Stimulated activated CD4-positive, alpha-beta T cell treated with anti-CD3 and anti-CD28 coated beads, Interleukin-2, amount 100 ng/mL, for 4 hours (primary cell): ENCODE measurements at places on chromosomes 4 and X.

DNA sequence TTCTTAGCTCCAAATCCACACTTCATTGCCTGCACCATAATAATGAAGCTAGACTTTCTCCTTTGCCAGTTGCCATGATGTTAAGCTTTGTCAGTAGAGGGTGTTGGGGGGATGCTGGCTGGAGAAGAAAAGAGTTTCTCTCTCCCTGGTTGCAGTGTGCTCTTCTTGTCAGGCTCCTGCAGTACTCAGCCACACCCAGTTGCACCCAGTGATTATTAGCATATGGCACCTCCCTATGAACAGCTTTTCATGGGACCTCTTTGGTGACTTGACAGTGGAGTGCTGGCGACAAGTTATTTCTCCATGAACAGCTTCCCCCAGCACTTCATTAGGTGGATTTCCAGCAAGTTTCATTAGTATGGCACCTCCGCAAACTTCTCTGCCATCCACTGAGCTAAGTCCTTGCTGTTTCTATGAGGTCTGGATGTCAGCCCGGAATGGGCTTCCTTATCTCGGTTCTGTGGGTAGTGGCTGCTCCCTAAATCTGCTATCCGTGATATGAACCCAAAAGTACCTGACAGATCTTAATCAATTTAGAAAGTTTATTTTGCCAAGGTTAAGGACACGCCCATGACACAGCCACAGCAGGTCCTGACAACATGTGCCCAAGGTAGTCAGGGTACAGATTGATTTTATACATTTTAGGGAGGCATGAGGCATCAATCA, 18.8 kb upstream of the OTUD4 start:
- DNase-seq, result no peak

- DNase-seq, result no peak
These were observed 270.8 kb downstream of the PTTG2 start for GRCh38 chr4:38230821-38231563.

GRCh38 chr4:113849771-113850170, 88.2 kb upstream of the CAMK2D start:
- no peak for DNase-seq

GRCh38 chr4:140137671-140138070, 16.3 kb downstream of the MAML3 start:
- DNase-seq, result no peak

DNA sequence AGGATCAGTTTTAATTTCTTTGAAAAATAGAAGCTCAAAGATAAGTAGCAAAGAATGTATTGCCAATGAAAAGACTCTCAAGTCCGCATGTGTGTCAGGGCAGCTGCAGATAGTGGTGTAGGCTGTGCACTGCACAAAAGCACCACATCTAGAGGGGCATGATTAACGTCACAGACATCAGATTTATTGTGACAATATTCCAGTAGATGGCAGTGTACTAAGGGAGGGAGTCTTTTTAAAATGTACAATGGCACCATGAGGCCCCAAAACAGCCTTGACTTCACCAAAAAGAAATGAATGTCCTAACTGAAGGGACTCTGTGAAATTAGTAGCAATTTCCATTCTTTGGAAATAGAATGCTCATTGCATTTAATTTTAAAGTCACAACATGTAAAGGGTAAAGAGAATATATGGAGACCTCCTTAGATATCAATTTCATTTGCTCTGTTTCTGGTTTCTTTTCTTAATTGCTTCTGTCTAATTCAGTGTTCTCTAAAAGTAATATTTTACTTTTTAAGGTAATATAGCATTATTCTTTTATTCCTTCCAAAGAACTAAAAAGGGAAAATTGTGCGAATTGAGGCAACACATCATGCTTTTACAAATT, 98.4 kb downstream of the ZNF827 start:
- no peak for DNase-seq

DNA sequence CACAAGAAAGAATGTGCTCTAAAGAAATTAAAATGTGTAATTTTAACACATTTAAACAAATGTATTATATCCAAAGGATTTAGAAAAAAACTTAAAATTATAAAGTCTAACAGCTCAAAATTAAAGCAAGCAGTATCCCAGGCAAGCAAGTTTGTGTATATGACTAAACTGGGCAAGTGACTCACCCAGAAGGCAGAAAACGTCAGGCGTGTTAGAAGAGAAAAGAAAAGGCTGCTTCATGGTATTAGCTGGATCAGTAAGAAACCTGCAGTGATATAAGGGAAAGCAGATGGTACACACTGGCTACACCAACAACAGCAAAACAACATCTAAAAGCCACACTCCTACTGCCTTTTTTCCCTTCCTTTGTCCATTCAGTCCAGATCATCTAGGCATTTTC, 250.6 kb upstream of the NDST3 start:
- DNase-seq, result no peak

DNA sequence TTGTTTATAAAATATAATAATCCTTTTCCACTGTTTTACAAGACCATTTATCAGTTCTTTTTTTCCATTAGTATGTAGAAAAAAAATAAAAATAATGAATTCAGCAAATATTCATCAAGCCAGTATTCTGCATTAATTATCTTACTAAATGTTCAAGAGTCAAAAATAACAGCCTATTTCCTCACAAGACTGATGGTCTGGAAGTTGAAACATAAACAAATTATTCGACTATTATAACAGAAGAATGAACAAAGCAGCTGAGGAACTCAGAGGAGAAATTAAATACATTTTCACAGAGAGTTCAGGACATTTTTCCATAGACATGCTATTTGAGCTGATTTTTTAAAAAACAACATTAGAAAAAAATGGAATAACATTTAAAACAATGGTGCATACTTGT, 2594.8 kb downstream of the ARAP2 start:
- no peak for DNase-seq

DNA sequence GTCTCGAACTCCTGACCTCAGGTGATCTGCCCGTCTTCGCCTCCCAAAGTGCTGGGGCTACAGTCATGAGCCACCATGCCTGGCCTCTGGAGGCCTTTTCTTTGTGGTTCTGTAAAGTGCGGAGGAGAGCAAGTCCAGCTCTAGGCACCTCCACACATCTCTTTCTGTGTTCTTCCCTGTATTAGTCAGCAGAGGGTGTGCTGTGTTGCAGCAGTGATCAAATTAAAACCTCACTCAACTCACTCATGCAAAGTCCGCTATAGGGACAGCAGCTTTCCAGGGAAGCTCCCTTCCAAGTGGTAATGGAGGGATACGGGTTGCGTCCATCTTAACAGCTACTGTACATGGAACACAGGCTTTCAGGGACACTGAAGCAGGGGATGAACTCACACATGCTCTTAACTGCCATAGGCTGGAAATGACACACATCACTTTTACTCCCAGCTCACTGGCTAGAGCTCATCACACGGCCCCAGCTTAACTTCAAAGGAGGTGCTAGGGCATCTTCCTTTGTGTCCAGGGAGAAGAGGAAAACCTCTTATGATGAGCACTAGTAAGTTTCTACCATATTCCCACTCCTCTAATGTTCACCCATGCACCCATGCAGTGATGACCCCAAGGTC, 36.0 kb upstream of the CCNG2 start:
- DNase-seq, result no peak

- no peak for DNase-seq
These were observed 52.3 kb upstream of the CLNK start for GRCh38 chr4:10736895-10737294.

- no peak for DNase-seq
These were observed 100.2 kb downstream of the AFF2 start for GRCh38 chrX:148600581-148600980.

DNA sequence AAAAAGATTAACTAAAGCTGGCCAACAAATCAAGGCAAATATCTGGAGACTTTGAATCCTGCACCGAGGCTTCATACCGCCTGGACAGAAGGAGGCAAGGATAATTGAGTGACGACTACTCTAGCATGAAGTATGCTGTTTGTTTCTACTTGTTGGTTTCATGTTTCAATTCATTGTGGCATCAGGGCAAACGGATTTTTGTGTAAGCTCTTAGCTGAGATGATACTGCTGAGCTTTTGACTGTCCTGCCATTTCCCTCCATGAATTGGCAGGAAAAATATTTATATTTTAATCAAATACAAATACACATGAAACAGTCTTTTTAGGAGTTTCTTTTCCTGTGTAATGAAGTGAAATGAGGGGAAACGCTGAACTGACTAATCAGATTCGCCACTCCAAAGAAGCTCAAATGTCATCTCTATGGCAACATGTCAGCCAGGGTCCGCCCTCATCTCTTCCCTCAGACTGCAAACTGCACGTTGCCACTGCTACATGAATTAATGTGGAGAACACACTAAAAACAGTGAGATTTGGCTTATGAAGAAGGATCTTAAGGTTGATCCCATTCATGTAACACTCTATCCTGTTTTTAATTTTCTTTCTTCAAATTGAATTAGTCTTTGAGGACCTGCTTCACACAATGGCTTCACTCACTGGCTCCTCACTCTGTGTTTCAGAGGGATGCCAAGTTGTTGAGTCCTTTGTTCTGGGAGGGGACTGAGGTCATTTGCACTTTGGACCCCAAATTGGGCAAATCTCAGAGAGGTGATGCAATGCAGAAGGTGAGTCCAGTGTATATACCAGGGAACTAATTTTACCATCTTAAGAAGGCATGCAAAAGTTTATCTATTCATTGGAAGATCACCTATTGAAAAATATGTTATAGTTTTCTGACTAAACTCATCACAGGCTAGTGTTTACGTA, 149.6 kb upstream of the MID1 start:
- no peak for DNase-seq

DNA sequence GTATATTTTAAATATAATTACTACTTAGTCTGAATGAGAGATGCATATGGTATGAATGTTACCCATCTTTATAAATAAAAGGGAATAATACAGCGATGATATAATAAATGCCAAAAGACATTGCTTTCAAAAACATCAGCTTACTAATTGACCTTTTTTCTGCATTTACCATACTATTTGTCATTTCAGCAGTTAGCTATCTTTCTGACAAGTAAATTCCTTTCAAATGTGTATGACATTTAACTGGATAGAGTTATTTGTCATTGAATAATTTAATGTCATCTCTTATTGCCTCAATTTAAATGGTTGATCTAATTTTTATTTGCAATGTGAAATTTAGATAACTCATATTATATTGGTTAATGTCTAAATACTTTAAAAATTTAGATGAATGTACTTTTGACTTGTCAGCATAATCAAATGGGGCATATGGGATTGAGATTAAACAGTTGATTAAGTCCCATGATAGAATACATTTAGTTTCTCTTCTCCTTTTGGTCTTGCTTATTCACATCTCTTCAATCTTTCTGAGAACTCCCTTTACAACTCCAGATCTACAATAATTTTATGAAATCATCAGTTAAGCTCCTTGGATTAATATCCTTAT, 350.9 kb downstream of the PCDH18 start:
- DNase-seq, result no peak

- DNase-seq, result no peak
These were observed 22.8 kb downstream of the AGA start for GRCh38 chr4:177419434-177419833.

DNA sequence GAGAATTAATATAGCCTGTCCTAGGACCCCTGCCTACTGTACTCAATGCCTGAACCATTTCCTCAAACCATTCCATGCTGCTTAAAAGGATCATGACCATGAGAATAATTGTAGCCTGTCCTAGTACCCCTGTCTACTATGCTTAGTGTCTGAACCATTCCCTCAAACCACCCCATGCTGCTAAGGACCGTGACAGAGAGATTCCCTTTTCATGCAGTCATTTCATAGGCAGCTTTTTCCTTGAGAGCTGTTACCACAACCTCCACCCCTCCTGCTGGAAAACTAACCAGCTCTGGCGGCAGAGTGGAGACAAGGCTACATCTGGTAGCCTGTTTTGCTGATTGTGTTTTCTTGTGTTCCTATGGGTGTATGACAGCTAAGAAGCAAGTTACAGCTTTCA, 174.9 kb upstream of the SMARCAD1 start:
- no peak for DNase-seq

DNA sequence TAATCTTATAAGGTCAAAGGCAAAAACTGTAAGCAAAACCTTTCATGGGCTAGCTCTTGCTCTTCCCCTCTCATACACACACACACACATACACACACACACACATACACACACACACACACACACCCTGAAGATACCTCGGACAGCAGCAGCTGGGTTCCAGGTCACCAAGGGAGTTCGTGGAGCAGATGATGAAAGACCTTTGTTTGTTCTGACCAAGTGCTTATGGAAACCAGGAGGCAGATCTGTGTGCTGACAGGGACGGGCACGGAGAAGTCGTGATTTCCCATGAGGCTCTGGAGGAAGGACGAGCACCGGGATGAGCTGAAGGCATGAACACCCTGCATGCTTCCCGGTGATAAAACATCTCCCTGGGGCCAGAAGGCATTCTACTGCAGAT, 35.4 kb upstream of the CRMP1 start:
- no peak for DNase-seq

GRCh38 chr4:100189820-100190642, at the start of gene DDIT4L:
Gene DDIT4L (minus strand): TSS chr4:100190468. CDS start chr4:100189983, 485 bp downstream.
- no peak for DNase-seq

GRCh38 chr4:179095585-179096221, 1653.5 kb upstream of the AGA start:
- DNase-seq, result no peak

- no peak for DNase-seq
These were observed 79.3 kb downstream of the RASL11B start for GRCh38 chr4:52941450-52941849.

DNA sequence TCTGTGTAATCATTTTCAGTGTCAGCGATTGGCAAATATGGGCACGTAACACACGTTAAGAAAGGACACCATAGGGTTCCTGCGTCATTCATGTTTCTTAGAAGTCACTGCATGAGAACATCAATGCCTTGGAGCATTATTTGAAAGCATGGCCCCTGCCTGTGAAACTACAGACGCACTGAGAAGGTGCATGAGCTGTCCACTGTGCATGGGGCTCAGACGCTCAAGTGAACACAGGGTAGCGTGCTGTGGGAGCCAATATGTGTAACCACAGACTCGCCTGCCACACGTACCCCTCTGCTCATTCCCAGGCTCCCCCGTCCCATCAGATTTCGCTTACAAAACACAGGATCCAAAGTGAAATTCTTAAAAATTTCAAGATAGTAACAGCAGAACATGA, 6.5 kb downstream of the PPP2R2C start:
- DNase-seq, result no peak

- DNase-seq, result no peak
These were observed 182.1 kb downstream of the TENM3 start for GRCh38 chr4:182425302-182425701.

GRCh38 chr4:184287697-184288255, 70.1 kb upstream of the ENPP6 start:
- DNase-seq, result no peak

GRCh38 chr4:125116431-125116830, 198.3 kb upstream of the FAT4 start:
- no peak for DNase-seq

DNA sequence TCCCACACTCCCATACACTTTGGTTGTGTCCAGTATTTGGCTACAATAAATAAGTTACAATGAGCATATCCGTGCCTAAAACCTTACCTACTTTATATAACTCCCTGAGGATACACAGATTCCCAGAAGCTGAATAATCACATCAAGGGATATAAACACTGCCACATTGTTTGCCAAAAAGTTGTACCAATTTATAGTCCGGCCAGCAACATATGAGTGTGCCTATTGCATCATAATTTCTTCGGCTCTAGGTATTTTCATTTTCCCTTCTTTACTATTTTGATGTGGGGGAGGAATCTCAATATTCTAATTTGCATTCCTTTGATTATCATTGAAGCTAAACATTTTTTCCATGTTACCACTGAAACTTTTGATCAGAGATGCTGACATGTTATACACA, 146.4 kb downstream of the PCDH19 start:
- no peak for DNase-seq

- no peak for DNase-seq
These were observed 44.5 kb upstream of the IL2 start for GRCh38 chr4:122500852-122501501.

GRCh38 chrX:40761762-40762161, 26.4 kb upstream of the MED14 start:
- DNase-seq, result no peak
